ENCODE measurements at places on chromosomes 11 and 22.

DNA sequence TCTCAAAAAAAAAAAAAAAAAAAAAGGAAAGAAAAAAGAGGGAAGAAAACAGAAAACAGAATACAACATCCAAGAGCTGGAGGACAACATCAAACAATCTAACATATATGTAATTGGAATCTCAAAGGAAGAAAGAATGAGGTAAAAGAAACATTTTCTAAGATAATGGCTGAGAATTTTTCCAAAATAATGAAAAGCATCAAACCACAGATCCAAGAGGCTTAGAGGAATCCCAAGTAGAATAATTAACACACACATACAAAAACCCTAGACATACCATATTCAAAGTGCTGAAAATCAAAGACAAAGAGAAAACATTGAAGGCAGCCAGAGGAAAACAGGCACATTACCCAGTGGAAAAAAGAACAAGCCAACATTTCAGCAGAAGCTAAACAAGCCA lies 4.9 kb downstream of the SULT4A1 start:
- DNase-seq: no peak

DNA sequence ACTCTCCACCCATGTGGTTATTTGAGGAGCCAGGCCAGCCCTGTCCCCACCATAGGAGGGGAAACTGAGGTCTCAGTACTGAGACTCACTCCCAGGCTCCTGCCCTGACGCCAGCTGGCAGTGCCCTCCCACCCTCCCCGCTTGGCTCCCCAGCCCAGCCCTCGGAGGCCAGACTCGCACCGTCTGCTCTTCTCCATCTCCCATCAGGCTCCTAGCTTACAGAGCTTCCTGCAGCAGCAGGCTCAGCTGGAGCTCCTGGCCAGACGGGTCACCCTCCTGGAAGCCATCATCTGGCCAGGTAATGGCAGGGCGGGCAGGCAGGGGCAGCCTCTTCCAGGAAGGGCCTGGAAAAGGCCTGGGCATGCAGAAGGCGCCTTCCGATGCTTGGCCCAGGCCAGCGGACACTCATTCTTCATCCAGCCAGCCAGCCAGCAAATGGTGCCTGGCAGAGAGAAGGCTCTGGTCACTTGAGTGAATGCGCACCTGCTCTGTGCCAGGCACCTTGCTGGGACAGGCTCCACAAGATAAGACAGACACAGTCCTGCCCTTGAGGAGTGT lies 12.6 kb downstream of the RHBDD3 start:
- no peak for DNase-seq

DNA sequence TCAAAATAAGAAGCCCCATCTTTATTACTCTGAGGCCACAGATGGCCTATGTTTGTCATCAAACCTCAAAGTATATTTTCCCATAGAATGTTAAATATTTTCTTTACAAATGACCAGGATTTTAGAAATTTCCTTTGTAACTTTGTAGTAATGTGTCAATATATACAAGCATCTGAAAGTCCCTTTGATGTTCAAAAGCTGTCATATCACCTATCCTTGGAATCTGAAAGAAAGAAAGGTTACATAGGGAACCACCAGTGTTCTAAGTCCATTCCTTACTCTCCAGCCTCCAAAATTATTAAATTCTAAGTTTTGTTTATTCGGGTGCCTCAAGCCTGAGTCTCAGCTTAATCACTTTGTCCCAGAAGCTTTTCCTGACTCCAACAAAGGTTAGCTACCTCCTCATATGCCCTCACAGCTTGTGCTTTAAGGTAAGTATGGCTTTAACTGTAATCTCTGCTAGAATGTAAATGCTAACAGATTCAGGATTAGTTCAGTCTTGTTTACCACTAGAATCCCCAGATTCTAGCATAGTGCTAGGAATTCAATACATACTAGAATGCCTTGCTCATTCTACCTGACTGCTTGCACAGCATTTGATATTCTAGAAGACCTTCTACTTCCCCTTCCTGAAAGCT lies 32.3 kb downstream of the CCDC34 start:
- no peak for DNase-seq

DNA sequence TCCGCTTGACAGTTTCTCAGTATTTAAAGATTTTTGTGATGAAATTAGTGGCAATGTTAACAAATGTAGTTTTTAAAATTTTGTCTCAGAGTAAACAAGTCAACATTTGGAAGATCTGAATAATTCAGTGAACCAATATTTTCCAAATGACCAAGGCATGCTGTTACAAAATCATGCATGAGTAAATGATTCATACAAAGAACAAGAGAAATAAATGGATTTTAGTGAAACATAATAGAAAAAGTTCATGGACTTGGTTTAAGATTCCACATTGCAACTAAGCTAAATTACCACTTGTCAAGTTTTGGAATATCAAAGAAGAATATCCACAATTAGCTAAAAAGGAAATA lies 125.7 kb upstream of the SNX19 start:
- DNase-seq: no peak

- no peak for DNase-seq
Measured at GRCh38 chr11:71452199-71453036, 585 bp upstream of the NADSYN1 start.

DNA sequence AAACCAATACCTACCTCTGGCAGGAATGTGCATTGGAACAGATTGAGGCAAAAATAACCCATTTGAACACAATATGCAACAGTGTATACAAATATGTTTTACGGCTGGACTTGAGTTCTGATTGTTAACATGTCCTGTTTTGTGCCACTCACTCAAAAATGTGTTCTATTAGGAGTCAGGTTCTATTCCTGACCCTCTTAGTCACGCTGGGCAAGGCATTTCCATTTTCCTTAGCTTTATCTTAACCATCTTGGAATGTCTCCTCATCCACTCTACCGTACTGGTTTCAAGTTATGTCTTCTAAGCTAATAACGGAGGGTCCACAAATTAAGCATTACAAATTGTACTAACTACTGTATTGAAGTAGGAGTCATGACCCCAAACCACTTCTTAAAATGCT lies 78.6 kb downstream of the MAML2 start:
- no peak for DNase-seq

Data from activated naive CD4-positive, alpha-beta T cell (primary cell).